ENCODE measurements at places on chromosomes 7 and 10. TPM values are rescaled to one million over a fixed set of nuclear protein-coding genes. Genes with fewer than 3 reads are reported as not detected.

GRCh38 chr10:43121444-43121843, 16.8 kb upstream of the CSGALNACT2 start:
- DNase-seq = no peak

DNA sequence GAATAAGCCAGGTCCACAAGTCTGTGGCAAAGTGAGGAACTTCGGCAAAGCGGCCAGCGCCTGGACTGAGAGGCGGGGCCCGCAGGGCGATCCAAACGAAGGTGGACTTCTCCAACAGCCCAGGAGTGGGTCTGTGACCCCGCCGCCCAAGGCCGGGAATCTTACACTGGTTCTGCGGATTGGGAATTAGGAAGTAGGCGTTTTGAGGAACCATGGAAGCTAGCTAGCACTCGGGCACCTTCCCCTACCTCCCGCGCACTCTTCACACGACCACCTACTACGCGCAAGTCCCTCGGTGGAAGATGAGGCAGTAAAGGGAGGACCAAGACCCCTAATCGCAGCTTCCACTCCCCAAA, 570 bp upstream of the ARF5 start:
- DNase-seq = peak; percentile 12

DNA sequence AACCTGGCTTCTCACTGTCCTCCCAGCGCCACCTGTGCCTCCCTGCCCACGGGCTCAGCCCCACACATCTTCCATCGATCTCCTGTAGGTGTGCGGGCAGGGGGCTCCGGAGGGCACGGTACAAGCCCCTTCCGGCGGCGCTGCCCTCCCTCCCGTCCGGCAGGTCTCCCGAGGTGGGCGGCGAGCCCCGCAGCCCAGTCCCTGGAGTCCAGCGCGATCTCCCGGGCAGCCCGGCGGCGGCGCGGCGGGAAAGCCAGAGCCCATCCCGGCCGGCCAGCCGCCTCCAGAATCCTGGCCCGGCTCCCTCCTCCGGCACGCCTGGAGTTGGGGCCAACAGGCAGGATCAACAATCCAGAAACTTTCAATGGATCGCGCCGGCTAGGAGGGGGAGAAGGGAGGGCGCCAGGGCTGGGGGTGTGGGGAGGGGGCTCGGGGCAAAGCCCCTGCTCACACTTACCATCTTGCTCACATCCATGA, 100.1 kb downstream of the HIP1 start:
- DNase-seq = peak; percentile 52

DNA sequence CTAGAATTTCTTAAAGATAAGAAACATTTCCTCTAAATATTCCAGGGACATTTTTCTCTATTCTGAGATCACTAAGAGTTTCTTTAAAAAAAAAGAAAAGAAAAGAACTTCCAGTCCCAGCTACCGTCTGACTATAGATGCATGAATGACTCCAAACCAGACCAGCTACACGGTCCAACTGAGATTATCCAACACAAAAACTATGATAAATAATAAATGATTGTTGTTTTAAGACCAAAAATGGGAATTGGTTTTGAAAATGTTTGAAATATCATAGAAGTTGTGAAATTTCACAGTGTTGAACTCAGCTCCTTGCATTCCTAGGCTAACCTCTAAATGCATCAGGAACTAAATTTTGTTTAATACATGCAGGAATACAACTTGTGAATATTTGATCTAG, 1619.6 kb upstream of the LRRTM3 start:
- no peak for DNase-seq

EGR2 gene
- 0.99 TPM for polyA plus RNA-seq

KNDC1 gene
- polyA plus RNA-seq = not detected

ANKRD61 gene
- polyA plus RNA-seq = 0.13 TPM

HPSE2 gene
- 0.04 TPM for polyA plus RNA-seq

FAS gene
- polyA plus RNA-seq = 4.6 TPM

SLC39A12 gene
- polyA plus RNA-seq = 0.01 TPM

ARHGEF35 gene
- 0.66 TPM for polyA plus RNA-seq

VWDE gene
- polyA plus RNA-seq = not detected

STAG3 gene
- polyA plus RNA-seq = 0.13 TPM

Data from heart right ventricle (tissue), 16 donors.